Transverse colon (tissue), 4 donors: ENCODE measurements at places on chromosomes 2 and 18. TPM values are rescaled to one million over a fixed set of nuclear protein-coding genes. Genes with fewer than 3 reads are reported as not detected.

- no peaks in the 10 kb centered on the region for H3K27me3 ChIP-seq
- H3K36me3 ChIP-seq = no peaks in the 10 kb centered on the region
- peak within 1 kb of the TSS; percentile 78 for H3K27ac ChIP-seq
- H3K4me3 ChIP-seq = peak within 1 kb of the TSS; percentile 30
- peak; percentile 17 for DNase-seq
Measured at GRCh38 chr2:188974164-188974563, at the start of gene COL3A1. COL3A1 (plus strand) TSS chr2:188974373; CDS start chr2:188974490, 117 bp downstream.

GRCh38 chr2:107222466-107222865 is 336.5 kb upstream of the ST6GAL2 start:
- H3K36me3 ChIP-seq = no peaks in the 10 kb centered on the region
- DNase-seq = no peak
- H3K27ac ChIP-seq = no peak overlapping the region
- H3K27me3 ChIP-seq = no peaks in the 10 kb centered on the region
- no peak overlapping the region for H3K4me3 ChIP-seq

DNA sequence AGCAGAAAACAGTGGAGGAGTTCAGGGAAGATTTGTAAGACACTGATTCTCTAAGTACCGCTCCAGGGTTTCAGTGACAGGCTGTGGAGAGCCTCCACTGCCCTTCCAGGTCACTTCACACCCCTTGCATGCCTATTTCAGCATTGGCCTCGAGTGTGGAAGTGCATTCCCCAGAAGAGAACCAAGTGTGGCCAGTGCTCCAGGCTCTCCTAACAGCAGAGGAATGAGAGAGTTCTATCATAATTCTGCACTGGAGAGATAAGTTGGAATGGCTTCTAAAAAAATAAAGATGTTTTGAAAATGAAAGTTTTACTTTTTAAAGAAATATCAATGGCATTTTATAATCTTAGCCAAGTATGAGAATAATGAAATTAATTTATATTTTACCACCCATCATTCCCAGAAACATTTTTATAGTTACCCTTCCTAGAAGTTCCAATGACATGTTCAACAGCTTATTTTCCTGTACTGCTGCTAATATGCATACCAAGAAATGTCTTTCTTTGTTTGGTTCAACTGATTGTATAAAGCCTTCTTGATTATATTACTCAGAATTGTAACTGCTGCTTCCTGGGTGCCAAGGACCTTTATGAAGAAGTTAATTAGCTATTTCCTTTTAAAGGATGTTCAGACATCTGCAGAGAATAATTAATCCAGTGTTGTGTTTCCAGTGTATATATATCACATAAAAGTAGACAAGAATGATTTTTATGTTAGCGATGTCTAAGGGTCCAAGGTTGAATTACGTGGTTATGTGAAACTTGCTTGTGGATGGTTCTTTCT is 61.0 kb upstream of the SERPINE2 start:
- no peaks in the 10 kb centered on the region for H3K36me3 ChIP-seq
- H3K27me3 ChIP-seq = no peaks in the 10 kb centered on the region
- no peak for DNase-seq
- no peak overlapping the region for H3K4me3 ChIP-seq

GRCh38 chr2:9805435-9806297 is 37.6 kb upstream of the TAF1B start:
- no peak overlapping the region for H3K27ac ChIP-seq
- H3K4me1 ChIP-seq = peaks cover 39% of the 10 kb centered on the region
- no peak overlapping the region for H3K4me3 ChIP-seq

GRCh38 chr2:18492721-18493120 is 67.7 kb downstream of the RDH14 start:
- no peaks in the 10 kb centered on the region for H3K4me1 ChIP-seq
- H3K36me3 ChIP-seq = no peaks in the 10 kb centered on the region
- H3K27me3 ChIP-seq = no peaks in the 10 kb centered on the region
- DNase-seq = no peak
- no peak overlapping the region for H3K27ac ChIP-seq

GRCh38 chr18:2263303-2263890 is 307.9 kb downstream of the METTL4 start:
- no peak overlapping the region for H3K27ac ChIP-seq
- H3K36me3 ChIP-seq = no peaks in the 10 kb centered on the region
- H3K27me3 ChIP-seq = no peaks in the 10 kb centered on the region
- H3K4me1 ChIP-seq = no peaks in the 10 kb centered on the region

DNA sequence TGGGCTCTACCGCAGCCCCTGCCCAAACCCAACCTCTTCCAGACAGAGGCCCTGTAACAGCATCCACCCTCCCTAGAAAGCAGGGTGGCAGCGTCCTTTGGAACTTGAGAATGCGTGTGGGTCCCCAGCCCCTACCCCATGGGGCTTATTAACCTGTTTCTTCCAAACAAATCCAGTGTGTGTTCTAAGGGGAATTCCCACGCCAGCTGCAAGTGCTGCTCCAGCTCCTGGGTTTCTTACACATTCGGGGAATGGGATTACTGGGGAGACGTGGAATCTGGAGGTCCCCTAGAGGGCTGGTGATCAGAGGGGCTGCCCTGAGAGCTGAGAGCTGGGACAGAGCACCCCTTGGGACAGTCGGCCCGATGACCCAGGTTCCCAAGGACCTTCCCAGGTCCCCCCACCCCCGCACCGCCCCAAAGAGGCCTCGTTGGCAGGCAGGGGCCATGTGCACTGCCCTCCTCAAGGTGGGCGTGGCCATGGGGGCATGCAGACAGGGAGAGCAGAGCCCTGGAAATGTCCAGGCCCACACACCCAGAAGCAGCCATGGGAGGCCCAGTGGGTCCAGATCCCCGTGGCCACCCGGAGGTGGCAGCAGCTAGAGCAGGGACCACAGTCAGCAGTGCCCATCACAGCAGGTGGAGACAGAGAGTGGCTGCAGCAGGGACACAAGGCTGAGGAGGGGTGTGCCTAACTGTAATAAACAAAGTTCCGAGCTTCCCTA is 18.8 kb upstream of the TEX44 start:
- no peaks in the 10 kb centered on the region for H3K27me3 ChIP-seq
- DNase-seq = no peak
- H3K4me3 ChIP-seq = no peak overlapping the region
- H3K4me1 ChIP-seq = no peaks in the 10 kb centered on the region

TRPM8 gene
- total RNA-seq = not detected

- peak overlapping the region; percentile 91 for H3K27ac ChIP-seq
- H3K36me3 ChIP-seq = no peaks in the 10 kb centered on the region
- DNase-seq = peak; percentile 61
- H3K4me1 ChIP-seq = peaks cover 37% of the 10 kb centered on the region
- peak overlapping the region; percentile 30 for H3K4me3 ChIP-seq
Measured at GRCh38 chr18:58863539-58864145, 1.0 kb upstream of the ZNF532 start.

- H3K4me1 ChIP-seq = no peaks in the 10 kb centered on the region
- no peak overlapping the region for H3K27ac ChIP-seq
- H3K36me3 ChIP-seq = no peaks in the 10 kb centered on the region
- no peak for DNase-seq
Measured at GRCh38 chr2:7971841-7972240, 710.0 kb upstream of the ID2 start.

DNA sequence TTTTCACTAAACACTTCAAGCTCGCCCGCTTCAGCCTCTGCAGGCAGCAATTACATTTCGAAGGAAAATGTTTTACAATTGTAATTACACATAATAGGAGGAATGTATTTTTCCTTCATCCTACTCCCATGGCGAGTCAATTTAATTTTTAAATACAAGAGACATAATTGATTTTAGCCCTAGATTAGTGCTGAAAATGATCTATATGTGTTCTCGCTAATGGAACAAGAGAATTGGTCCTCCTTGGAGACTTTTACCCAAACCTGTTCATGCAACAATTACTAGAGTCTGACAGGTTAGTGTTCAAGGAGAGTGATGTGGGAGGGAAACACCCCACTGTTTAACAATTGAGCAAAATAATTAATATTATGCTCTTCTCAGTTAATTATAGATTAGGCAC is 509.4 kb upstream of the SETBP1 start:
- no peaks in the 10 kb centered on the region for H3K27me3 ChIP-seq
- H3K4me1 ChIP-seq = no peaks in the 10 kb centered on the region
- H3K36me3 ChIP-seq = no peaks in the 10 kb centered on the region
- no peak for DNase-seq

DNA sequence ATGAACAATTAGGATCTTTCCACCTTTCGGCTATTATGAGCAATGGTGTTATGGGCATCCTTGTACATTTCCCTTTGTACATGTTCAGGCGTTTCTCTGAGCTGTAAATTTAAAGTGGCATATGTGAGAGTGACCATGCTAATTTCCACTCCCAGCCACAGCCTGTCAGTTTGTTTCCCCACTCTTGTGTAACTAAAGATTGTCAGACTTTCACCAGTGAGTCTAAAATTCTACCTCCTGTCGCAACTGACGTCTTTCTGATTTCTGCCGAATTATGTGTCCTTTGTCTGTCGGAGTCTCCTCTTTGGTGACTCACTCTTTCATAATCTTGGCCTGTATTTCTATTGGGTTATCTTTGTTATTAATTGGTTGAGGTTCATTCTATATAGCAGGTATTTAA is 50.7 kb downstream of the TRAPPC12 start:
- DNase-seq = no peak
- H3K4me3 ChIP-seq = no peak overlapping the region
- peaks cover 10% of the 10 kb centered on the region for H3K36me3 ChIP-seq
- no peaks in the 10 kb centered on the region for H3K4me1 ChIP-seq
- H3K27ac ChIP-seq = no peak overlapping the region

- H3K27ac ChIP-seq = no peak overlapping the region
- H3K27me3 ChIP-seq = no peaks in the 10 kb centered on the region
- H3K4me3 ChIP-seq = no peak overlapping the region
- peaks cover 22% of the 10 kb centered on the region for H3K4me1 ChIP-seq
- no peak for DNase-seq
- H3K36me3 ChIP-seq = no peaks in the 10 kb centered on the region
Measured at GRCh38 chr2:109500910-109501309, 112.9 kb downstream of the SEPTIN10 start.

- H3K4me1 ChIP-seq = no peaks in the 10 kb centered on the region
- DNase-seq = no peak
- no peaks in the 10 kb centered on the region for H3K27me3 ChIP-seq
- no peaks in the 10 kb centered on the region for H3K36me3 ChIP-seq
- no peak overlapping the region for H3K4me3 ChIP-seq
Measured at GRCh38 chr2:144201126-144201525, 318.8 kb downstream of the ZEB2 start.
